SJSA1 (cell line): ENCODE measurements at places on chromosomes 3 and 15.

- DNase-seq = no peak
Measured at GRCh38 chr15:58110999-58111717, 27.0 kb upstream of the AQP9 start.

DNA sequence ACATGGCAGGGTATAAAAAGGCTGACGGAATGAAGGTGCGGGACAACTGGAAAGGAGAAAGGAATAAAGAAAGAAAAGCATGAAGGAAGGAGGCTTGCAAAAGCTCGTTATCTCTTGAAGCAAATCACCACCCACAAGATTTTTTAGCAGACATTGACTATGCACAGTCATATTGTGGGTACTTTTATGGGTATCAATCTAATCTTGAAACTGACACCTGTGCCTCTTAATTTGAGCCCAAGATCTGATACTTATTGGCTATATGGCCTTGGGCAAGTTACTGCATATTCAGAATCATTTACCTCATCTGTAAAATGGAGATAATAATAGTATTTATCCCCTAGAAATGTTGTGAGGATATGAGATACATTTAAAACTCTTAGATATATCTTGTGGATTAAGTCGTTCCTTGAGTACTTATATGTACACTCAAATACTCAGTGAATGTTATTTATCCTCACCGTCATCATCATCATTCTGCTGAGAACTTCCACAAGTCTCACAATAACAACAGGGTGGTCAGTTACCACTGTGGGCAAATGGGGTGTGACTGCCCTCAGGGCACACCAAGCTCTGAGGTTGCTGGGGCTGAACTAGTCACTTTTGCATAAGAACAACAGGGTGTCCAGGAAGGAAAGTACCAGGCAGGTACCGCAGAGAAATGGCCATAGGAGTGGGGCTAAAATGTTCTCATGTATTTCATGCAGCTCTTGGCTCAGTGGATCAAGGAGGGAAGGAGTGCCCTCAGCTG is 266.1 kb downstream of the SLC9A9 start:
- no peak for DNase-seq

GRCh38 chr15:59501597-59501996 is 63.6 kb downstream of the FAM81A start:
- peak; percentile 27 for DNase-seq

DNA sequence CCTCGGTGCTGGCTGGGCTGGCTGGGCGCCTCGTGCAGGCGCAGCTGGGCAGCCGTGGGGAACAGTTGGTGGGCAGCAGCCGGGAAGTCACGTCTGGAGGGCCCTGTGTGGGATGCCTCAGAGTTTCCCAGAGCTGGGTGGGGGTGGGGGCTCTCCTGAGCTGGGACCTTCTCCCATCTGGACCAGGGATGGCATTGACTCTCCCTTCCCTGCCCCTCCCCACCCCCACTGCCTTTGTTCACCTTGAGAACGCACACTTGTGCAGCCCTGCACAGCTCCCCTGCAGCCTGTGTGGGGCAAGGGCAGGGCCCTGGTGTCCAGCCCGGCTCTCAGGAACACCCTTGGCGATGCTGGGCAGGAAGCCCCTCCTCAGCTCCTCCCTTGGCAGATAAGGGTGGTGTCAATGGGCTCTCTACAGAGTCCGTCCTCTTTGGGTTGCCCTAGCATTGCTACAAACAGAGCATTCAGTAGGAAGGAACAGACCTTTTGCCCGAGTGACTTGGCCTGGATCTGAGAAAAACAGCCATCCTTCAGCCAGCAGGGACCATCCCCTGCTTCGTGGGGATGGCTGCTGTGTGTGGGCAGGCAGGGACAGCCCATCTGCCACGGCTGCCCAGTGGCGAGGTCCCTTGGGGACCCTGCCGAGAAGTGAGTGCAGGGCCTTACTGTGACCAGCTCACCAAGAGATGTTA is 25.5 kb upstream of the KLF13 start:
- no peak for DNase-seq

- DNase-seq = no peak
Measured at GRCh38 chr3:142434503-142434902, 13.3 kb downstream of the XRN1 start.

DNA sequence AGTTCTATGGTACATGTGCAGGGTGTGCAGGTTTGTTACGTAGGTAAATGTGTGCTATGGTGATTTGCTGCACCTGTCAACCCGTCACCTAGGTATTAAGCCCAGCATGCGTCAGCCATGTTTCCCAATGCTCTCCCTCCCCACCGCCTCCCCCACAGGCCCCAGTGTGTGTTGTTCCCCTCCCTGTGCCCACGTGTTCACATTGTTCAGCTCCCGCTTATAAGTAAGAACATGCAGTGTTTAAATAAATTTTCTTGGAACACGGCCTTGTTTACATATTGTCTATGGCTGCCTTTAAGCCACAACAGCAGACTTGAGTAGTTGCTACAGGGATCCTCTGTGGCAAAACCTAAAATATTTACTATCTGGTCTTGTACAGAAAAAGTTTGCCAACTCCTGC is 41.3 kb upstream of the CORO2B start:
- DNase-seq = no peak

GRCh38 chr3:36679384-36680200 is 84.8 kb downstream of the DCLK3 start:
- peak; percentile 11 for DNase-seq

DNA sequence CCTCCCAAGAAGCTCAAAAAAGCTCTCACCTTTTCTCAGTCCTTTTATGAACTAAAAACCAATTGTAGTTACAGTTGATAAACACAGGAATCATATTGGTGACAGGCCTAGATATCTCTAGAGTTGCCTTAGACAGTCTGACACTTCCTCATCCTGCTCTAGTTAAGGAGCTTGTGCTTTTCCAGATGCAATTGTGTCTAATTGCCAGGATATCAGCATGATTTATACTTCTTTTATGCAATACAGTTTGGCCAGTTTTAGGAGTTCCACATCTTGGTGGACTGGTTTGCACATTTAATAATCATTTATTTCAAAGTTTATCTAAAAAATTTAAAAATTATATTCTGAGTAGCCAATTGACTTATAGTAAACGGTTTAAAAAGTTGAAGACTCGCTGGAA is 95.7 kb downstream of the DUT start:
- no peak for DNase-seq

- peak; percentile 55 for DNase-seq
Measured at GRCh38 chr3:134211797-134212196, 38.9 kb downstream of the RYK start.

- peak; percentile 10 for DNase-seq
Measured at GRCh38 chr3:187255314-187255713, 36.2 kb downstream of the MASP1 start.

GRCh38 chr3:96991231-96991630 is 176.8 kb downstream of the EPHA6 start:
- DNase-seq = no peak

- no peak for DNase-seq
Measured at GRCh38 chr15:60673166-60673565, 194.2 kb upstream of the ICE2 start.

DNA sequence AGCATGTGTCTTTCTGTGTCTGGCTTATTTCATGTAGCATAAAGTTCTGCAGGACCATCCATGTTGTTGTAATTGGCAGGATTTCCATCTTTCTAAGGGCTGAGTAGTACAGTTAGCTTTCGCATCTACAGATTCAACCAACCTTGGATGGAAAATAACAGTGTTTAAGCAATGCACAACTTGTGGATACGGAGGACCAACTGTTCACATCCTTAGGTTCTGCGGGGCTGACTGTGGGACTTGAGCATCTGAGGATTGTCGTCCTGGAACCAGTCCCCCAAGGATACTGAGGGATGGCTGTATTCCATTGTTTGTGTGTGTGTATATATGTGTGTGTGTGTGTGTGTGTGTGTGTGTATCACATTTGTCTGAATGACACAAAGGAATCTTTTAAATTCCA is 27.7 kb downstream of the ABHD17C start:
- DNase-seq = no peak

- no peak for DNase-seq
Measured at GRCh38 chr15:25169318-25169717, 214.5 kb downstream of the SNRPN start.

DNA sequence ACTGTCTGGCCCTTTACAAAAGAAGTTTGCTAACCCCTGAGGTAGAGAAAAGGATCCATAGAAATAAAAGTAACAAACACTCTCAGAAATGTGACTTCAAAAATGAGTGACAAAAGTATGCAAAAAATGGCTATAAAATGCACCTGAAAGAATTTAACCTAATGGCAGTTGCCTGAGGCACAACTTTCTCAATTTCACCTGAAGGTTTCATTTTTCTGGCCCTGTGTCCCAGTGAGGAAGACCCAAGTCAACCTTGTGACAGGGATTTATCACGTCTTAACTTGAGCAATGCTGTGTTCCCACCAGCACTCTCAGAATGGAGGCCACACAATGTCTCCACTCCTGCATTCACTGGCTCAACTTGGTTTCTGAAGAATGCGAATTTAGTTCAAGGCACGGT is 83.0 kb downstream of the FHIT start:
- no peak for DNase-seq

- no peak for DNase-seq
Measured at GRCh38 chr3:156664011-156664830, 10.2 kb upstream of the TIPARP start.

GRCh38 chr3:9450126-9450525 is 52.7 kb downstream of the SETD5 start:
- DNase-seq = no peak

DNA sequence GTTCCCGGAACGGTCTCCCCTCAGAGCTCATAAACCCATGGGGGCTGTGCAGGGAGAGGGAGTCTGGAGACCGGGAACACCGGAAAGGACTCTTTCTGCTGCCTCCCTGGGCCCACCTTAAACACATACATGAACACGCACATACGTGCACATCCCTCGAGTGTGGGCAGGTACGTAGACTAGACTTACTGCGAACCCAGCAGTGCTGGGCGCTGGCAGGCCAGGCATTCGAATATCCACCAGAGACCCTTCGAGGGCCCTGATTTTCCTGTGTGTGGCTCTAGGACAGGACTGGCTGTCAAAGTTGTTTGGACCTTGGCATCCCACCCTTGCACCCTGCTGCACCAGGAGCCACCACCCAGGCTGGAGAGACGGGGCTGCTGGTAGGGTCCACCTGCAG is 102.7 kb downstream of the PLXNA1 start:
- DNase-seq = no peak

DNA sequence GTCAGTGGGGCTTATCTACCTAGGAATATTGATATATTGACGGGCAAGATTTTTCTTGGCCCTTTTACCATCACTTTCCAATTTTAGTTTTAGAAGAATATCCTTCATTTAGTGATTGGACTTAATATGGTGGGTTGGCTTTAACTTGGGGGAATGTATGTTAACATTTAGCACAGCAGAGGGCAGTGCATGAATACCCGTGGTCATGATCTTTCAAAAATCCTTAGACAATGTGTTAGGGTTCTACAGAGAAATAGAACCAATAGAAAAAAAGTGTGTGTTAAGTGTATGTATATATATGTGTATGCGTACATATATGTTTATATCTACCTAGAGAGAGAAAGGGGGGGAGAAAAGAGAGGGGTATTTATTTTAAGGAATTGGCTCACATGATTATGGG is 36.9 kb downstream of the GPR171 start:
- DNase-seq = no peak

GRCh38 chr3:87625876-87626275 is 349.5 kb upstream of the POU1F1 start:
- DNase-seq = no peak

GRCh38 chr15:25437777-25438600 is 835 bp downstream of the UBE3A start:
- peak; percentile 72 for DNase-seq
